Activated B cell treated with CpG ODN at 0.5 μM for 24 hours (primary cell): ENCODE measurements at places on chromosomes 3 and 15.

DNA sequence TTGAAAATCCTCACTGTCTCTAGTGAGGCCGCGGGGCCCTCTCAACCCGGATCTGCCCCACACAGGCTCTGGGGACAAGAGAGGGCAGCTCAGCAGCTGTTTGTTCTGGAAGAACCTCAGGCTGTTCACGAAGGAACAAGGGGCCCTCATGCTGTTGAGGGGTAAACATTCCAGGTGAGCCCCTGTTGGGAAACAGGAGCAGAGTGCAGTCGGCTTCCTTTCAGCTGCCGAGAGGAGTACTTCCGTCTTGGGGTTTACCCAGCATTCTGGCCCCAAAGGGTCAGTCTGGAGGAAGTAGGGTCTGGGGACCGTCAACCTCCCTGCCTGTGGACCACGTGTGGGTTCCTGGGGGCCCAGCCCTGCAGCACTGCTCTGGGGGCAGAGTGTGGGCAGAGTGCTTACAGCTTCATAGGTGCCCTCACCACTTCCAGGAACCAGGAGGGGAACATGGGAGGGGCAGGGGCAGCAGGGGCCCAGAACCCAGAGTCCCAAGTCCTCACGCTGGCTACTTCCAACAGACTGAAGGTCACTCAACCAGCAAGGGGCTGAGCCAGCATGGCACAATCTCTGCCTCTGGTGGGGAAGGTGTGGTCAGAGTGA, 49.2 kb upstream of the CTSH start:
- DNase-seq = no peak

GRCh38 chr15:60219866-60220265, 177.9 kb downstream of the ANXA2 start:
- no peak for DNase-seq

GRCh38 chr3:42216302-42216701, 49.7 kb downstream of the CCK start:
- no peak for DNase-seq

GRCh38 chr3:194095464-194095863, 40.5 kb upstream of the HES1 start:
- no peak for DNase-seq

GRCh38 chr3:39961230-39961629, 151.8 kb downstream of the MYRIP start:
- no peak for DNase-seq

DNA sequence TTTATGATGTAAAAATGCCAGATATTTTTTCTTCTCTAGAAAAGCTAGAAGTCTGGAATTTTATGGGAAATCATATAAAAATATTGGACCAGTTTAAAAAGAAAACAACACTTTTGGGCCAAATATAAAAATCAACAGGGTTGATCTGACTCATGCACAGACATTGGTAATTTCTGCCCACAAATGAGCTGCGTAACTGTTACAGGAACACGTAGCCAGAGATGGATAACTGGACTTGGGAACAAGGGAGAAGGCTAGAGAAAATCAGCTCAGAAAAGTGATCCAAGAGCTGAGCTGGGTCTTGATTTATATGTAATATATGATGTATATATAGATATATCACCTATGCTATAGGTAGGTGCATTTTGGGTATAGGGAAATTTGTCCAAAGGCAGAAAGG, 36.8 kb upstream of the NAALADL2 start:
- no peak for DNase-seq
